ENCODE measurements at places on chromosomes 2 and 18.

DNA sequence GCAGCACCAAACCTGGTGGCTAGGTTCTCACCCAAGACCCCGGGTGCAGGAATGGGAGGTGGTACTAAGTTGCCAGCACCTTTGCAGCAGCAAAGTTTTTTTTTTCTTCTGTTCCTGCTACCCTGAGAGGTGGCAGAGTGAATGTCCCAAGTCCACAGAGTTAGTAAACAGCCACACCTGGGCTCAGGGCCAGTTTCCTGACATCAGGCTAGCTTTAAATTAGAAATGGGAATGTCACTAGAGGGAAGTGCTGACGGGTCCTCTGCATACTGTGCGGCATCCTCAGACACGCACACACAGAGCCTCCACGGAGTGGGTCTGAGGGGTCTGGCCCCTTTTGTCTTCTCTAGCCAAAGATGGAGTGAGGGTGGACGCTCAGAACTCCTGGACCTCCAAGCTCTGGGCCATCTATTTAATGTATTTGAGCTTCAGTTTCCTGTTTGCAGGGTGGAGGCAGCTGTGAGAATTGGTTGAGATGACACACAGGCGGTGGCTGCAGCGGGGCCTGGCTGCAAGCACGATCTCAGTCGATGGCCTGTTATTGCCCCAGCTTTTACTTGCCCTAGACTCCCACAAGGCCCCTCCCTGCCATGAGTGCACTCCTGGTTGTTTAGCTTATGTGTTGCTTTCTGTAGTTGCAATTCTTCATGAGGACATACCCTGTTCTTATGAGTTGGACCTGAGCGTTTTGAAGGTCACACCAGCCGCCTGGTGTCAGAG lies 751.4 kb upstream of the HS6ST1 start:
- no peak for DNase-seq

GRCh38 chr2:74036450-74037195 lies 51.9 kb downstream of the TET3 start:
- DNase-seq: no peak

DNA sequence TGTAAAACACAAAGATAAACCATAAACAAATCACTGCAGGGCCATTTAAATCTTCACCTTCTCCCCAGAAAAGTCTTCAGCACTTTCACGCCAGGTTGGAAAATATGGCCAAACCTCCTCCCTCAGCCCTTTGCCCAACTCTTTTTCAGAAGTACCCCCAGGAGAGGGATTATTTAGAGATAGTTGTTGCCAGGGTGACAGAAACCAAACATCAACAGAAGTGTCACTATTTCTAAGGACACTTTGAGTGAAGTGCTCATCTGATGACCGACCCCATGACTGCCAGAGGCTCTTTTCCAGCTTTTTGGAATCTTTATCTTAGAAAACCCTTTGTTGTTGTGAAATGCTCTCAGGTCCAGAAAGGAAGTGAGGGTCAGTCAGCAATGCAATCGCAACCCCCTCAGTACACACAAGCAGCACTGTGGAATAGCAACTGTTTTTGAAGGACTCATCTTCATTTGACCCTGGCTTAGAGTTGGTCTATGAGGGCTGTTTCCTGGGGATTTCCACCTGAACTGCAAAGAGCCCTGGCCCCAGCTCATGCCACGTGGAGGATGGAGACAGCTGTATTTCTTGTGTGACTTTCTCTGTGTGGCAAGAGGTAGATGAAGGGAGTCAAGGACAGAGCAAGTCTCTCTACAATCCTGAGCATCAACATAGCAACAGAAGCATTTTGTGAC lies 114.0 kb upstream of the STON1 start:
- DNase-seq: no peak

DNA sequence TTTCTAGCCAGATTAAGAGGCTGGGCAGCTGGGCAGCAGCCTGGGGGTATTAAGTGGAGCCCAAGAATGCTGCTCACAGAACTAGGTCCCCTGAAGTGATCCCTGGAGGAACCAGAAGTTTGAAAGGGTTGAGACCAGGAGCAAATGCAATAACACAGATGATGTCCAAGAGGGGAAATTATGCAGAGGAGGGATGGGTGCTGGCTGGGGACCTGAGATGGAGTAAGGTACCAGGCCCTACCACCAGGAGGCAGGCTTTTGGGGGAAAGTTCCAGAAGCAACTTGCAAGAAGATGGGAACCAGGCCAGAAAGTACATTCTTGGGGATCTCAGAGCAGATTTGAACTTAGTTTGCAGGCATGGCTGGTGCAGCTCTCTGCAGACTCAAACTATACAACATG lies 175.1 kb downstream of the NCK2 start:
- peak; percentile 73 for DNase-seq

GRCh38 chr2:239181903-239182581 lies 218.8 kb downstream of the HDAC4 start:
- DNase-seq: no peak

- DNase-seq: no peak
These were observed 494.2 kb upstream of the SPHKAP start for GRCh38 chr2:228675646-228676045.

GRCh38 chr2:126655051-126655450 lies 907 bp upstream of the GYPC start:
- DNase-seq: no peak

DNA sequence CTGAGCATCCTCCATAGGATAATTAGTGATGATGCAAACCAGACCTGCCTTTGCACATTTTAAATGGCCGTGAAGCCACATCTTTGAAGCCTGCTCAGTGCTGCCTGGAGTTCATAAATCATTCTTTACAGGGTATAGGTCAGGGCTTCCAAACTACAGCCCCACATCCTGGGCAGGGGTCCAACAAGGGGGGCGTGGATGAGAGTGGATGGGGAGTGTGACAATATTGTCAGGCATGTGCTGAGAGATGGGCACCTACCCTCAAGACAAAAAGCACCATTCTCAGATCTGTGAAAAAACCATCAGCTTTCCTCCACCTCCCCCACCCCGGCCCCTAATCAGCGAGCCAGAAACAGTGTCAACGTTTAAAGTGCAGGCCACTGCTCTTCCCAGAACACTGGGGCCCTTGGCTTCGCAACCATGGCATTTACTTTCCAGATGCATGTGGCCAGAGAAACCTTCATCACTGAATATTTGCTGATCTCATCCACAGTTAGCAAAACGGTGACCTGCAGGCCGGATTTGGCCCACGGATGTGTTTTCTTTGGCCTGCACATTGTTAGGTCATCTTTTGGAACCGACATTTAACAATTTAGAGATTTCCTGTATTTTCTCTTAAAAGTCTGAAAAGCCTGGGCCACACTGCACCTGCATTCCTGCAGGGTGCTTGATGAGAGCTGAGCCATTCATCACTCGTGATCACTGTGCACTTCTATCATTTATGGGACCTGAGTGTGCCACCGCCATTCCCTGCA lies 130.7 kb downstream of the ANKRD44 start:
- no peak for DNase-seq

DNA sequence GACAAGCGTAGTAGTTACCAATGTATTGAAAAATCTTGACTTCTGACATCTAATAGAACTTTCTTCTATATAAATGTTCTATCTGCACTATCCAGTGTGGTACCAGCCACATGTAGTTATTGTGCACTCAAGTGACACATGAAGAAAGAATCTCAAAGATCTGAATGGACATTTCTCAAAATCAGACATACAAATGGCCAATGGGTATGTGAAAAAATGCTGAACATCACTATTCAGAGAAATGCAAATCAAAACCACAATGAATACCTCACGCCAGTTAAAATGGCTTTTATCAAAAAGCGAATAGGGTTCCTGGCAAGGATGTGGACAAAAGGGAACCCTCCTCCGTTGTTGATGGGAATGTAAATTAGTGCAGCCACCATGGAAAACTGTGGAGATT lies 37.5 kb upstream of the SMCHD1 start:
- no peak for DNase-seq

- no peak for DNase-seq
These were observed 420.6 kb upstream of the UBE2E3 start for GRCh38 chr2:180559771-180560170.

- DNase-seq: no peak
These were observed 670.3 kb upstream of the HS6ST1 start for GRCh38 chr2:128988967-128989366.

DNA sequence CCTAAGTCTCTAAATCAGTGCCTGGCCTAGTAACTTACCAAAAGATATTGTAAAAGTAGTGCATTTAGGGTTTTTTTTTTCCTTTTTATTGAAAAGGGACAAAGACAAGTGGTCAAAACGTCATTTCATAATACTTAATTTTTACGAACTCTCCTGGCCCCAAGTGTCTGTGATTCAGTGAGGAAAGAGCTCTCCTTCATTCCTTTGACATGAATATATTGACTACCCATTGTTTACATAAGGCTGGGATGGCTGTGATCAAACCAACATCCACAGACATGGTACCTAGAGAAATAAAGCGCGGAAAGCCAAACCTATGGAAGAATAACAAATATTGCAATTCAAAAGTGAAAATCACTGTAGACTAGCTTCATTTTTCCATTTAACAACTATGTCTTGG lies 198.4 kb downstream of the BABAM2 start:
- DNase-seq: no peak

- peak; percentile 16 for DNase-seq
These were observed 55.5 kb upstream of the ANKRD62 start for GRCh38 chr18:12038082-12038638.

DNA sequence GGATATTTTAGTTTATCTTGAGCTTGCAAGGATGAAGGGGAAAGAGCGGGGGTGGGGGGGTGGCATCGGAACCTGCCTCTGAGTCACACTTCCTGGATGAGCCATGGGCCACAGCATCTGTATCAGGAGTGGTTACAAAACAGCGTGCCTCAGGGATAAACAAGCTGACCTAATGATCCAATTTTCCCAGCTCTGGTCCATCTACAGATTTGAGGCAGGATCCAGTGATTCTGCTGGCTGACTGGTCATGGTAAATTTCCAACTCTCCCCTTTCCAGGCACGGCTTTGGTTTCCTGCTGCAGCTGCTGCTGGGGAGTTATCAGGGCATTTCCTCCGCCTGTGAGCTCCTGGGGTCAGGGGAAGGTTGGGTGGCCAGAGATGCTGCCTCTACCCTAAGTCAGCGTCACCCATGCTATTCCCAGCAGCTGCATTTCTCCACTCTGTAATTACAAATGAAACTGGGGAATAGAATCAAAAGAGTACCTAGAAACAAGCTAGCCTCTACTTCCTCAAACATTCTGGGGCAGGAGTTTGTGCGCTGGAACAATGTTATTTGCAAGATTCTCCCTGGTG lies 4.7 kb upstream of the HPCAL1 start:
- no peak for DNase-seq

- DNase-seq: no peak
These were observed 52.1 kb downstream of the SPRED2 start for GRCh38 chr2:65380255-65380654.

GRCh38 chr2:191114403-191114886 lies 36.3 kb downstream of the STAT4 start:
- no peak for DNase-seq

- DNase-seq: no peak
These were observed 5.3 kb downstream of the NGEF start for GRCh38 chr2:233007739-233008138.

GRCh38 chr2:28623582-28624405 lies 127.8 kb upstream of the PPP1CB start:
- DNase-seq: no peak

- DNase-seq: no peak
These were observed 55.1 kb upstream of the SERTAD2 start for GRCh38 chr2:64708829-64709228.

DNA sequence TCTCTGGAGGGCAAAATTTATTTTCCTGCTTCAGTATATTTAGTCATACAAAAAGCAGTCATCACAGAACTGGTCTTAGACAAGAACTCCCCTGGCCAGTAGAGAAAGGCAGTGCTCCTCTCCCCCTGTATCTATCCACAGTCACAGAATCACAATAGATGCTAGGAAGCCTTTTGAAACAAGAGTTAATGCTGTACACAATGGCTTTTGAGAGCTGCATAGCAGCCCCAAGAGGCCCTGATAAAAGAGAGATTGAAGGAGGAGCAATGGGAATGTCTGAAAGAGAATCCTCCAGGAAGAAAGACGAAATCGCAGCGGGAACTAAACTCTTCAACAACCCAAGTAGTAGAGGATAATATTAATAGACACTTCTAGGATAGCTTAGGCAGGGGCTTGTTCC lies 330.2 kb downstream of the RBM43 start:
- no peak for DNase-seq

All from stimulated activated effector memory CD8-positive, alpha-beta T cell treated with anti-CD3 and anti-CD28 coated beads, Interleukin-12 subunit alpha, Interleukin-12 subunit beta, amount 100 ng/mL, for 72 hours (primary cell).